Left colon (tissue), 2 donors: ENCODE measurements at places on chromosomes 7 and 10.

DNA sequence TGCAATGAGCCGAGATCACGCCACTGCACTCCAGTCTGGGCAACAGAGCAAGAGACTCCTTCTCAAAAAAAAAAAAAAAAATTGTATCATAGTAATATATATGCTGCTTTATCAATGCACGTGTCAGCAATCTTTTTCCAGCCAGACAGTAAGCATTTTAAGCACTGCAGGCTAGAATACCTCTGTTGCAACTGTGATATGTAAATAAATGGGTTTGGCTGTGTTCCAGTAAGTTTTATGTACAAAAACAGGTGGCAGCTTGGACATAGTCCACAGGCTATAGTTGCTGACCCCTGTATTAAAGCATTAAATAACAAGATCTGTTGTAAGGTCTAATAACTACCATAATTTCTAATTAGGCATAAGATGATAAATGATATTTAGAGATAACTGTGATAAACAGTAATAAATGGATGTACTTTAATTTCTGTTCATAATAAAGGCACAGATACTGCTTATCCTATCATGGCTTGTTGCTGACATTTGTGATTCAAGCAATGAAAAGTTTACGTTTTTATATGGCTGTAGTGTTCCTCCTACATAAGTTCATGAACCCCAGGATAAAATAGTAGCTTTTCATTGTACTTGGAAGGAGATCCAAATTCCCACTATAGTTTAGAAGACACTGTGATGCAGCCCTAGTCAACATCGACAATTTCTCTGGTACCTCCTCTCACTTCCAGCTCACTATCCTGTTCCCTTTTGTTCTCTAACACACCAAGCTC is 161.4 kb downstream of the ELMO1 start:
- no peak for DNase-seq

DNA sequence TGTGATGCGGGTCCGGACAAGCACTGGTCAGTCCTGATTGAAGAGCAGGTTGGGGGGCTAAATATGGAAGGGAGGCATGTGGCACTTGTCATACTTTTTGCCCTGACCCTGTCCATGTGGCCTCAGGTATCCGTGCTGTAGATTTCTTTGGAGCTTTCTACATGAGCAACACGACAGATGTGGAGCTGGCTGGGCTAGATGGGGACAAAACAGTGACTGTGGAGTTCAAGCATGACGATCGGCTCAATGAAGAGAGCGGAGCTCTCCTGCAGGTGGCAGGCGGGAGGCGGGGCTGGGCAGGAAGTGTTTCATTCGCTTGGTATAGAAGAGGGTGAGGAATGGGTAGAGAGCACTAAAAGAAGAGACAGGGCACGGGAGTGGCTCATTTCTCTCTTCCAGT is 13.0 kb upstream of the CHCHD1 start:
- no peak for DNase-seq

- no peak for DNase-seq
Measured at GRCh38 chr7:151025924-151026671, 1.8 kb upstream of the ATG9B start.

- DNase-seq: no peak
Measured at GRCh38 chr10:11177381-11177780, 159.7 kb downstream of the CELF2 start.

DNA sequence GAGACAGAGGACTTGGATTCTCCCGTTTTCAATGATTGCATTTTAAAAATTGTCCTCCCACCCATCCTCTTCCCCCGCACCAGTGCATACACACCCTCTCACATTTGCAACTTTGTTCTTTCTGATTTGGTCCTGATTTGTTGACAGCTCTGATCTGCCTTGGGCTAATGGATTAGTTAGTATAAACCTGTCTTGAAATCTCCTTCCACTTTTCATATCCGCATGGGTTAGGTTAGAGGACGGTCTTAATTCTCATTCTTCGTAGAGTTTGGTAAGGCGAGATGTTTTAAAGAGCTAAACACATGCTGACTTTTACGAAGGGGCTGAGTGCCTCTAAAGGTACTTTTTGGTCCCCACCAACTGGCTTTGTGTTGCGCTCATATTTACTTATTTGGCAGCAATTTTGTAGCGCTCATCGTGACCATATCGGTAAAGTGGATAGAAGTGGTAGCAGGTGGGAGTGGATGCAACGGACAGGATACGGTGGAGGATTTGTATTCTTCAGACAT is 1.1 kb downstream of the AHR start:
- DNase-seq: peak; percentile 14

GRCh38 chr7:111747718-111748117 is 185.4 kb upstream of the IMMP2L start:
- DNase-seq: no peak

DNA sequence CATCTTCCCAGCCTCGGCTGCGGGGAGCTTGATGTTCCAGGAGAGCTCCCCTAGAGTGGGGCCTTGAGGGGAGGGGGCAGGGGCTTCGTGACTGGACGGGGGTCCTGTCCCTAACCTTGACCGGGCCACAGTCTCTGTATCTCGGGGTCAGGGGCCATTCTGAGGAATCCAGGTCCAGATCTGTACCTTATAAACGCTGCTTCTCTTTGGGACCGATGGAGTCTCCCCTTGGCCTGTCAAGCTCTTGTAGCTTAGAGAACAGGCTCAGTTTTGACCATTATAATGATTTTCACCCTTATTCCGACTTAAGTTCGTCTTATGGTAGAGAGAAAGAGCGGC is 831 bp downstream of the ZKSCAN5 start:
- no peak for DNase-seq

DNA sequence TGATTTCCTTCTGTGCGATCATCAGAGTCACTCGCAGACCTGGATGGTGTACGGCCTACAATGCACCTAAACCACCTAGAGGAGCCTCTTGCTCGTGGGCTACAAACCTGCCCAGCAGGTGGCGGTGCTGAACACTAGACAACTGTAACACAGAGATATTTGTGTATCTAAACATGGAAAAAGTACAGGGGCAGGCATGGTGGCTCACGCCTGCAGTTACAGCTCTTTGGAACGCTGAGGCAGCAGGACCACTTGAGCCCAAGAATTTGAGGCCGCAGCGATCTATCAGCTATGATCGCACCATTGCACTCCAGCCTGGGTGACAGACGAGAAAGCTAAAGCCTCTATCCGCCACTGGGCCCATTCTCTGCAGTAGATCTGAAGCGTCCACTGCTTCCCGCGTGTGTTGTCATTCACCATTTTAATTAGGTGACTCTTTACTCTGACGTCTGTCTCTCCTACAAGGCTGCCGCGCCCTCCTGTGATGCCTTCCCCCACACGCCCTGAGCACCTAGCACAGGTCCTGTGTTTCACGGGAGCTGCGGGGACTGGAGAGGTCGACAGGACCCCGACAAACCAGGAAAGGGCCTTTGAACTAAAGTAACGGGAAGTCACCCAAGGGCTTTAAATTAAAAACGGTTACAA is 774 bp downstream of the TUBGCP2 start:
- peak; percentile 81 for DNase-seq

DNA sequence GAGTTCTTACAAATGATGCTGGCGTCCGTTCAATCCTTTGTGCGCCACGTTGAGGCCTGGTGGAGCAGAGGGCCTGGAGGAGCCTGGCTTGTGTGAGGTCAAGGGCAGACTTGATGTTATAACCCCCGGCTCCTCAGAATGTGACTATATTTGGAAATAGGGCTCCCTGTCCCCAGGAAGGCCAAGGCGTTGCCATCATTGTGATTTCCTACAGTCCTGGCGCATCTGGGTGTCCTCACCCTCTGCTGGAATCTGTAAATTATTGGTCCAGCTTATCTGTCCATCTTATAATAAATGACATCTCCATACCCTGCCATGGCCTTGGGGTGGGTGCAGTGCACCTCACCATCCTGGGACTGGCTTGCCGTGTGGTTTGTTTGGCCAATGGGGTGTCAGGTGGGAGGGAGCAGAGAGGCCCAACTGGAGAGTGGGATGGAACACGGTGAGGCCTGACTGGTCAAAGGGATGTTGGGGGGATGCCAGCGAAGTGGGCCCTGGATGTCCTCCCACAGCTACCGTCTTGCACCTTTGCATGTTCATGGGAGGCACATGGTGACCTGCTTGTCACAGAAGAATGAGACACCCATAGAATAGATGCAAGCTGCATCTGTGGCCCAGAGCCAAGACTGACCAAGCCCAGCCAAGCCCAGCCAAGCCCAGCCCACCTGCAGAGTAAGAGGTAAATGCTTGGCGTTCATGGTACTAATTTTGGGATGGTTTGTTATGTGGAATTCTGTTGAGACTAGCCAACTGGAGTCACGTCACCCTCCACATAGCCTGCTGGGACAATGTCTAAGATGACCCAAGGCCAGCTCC is 11.1 kb upstream of the LRRC27 start:
- DNase-seq: no peak

DNA sequence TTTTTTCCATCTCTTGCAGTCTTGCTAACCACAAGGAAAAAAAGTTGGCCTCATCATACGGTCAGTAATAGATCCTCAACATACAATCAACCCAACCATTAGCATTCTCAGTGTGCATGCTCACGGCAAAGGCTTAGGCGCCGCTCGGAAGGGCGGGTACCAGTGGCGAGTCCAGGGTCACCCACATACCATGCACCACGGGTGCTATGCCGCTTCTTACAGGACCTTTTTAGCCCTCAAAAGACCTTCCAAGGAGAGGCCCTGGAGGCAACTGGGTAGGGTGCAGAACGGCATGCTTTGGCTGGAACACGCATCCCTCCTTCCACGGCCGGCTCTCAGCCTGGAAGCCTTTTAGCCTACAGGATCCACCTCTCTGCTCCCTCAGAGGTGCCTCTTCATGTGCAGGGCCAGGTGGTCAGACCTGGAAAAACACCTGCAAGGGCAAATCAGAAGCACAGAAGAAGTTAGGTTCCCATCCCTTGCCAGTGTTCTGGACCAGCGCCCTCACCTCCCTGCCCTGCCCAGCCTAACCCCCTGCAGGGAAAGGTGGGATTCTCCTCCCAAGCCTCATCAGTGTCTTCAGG is 5.8 kb downstream of the KLF6 start:
- no peak for DNase-seq

DNA sequence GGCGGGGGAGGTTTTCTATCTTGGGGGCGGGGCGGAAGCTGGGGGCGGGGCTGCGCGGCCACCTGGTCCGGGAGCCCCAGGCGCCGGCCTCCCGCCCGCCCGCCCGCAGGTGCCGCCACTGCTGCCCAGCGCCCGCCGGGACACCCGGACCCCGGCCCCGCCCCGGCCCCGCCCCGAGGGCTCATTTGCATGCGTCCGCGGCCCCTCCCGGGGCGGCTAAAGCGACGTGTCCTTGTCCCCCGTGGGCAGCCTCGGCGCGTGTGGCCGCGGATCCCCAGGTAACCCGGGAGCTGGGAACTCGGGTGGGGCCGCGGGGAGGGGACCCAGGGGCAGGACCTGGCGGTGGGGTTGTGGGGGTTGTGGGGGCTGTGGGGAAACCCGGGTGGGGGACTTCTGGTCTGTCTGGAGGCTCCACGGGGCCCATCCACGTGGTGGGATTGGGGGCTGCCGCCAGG is at the start of gene BHLHA15:
Gene BHLHA15 (plus strand): TSS at position 219 of the 455 bp plus-strand sequence. CDS start 871 bp downstream, outside the sequence.
- peak; percentile 79 for DNase-seq

DNA sequence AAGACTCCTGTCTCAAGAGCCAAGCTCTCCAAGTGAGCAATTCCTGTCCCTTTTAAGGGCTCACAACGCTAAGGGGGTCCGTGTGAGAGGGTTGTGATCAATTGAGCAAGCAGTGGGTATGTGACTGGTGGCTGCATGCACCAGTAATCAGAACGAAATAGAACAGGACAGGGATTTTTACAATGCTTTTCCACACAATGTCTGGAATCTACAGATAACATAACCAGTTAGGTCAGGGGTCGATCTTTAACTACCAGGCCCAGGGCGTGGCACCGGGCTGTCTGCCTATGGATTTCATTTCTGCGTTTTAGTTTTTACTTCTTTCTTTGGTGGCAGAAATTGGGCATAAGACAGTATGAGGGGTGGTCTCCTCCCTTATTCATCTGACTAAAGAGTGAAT is 54.9 kb upstream of the SP4 start:
- DNase-seq: no peak

GRCh38 chr7:110856704-110857103 is 234.2 kb upstream of the LRRN3 start:
- DNase-seq: no peak

DNA sequence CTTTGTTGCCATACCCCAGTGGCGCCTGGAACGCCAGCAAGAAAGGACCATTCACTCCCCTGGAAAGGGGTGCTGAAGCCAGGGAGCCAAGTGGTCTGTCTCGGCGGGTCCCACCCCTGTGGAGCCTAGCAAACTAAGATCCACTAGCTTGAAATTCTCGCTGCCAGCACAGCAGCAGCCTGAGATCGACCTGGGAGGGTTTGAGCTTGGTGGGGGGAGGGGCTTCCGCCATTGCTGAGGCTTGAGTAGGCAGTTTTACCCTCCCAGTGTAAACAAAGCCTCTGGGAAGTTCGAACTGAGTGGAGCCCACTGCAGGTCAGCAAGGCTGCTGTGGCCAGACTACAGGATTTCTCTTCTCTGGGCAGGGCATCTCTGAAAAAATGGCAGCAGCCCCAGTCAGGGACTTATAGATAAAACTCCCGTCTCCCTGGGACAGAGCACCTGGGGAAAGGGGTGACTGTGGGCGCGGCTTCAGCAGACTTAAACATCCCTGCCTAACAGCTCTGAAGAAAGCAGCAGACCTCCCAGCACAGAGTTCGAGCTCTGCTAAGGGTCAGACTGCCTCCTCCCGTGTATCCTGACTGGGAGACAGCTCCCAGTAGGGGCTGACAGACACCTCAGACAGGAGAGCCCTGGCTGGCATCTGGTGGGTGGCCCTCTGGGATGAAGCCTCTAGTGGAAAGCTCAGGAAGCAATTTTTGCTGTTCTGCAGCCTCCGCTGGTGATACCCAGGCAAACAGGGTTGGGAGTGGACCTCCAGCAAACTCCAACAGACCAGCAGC is 281.1 kb upstream of the SP4 start:
- no peak for DNase-seq

GRCh38 chr7:24913801-24914464 is 66.0 kb downstream of the OSBPL3 start:
- DNase-seq: no peak

DNA sequence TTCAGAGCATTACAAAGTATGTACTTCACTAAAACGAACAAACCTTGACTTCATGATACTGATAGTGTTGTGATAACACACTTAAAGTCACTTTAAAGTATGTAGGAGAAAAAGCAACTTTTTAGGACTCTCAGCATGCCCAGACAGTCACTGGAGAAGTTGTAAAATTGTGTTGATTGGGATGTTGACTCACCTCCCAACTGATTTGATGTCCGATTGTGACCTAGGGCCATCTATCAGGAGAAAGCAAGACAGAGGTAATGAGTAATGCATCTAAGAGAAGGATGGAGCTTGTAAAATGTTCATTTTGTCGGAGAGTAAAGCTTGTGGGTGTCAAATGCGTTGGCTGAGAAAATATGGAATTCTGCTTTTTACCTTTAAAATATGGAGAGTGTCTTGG is 135.4 kb upstream of the SEMA3D start:
- no peak for DNase-seq

- no peak for DNase-seq
Measured at GRCh38 chr10:24341371-24341770, 132.4 kb downstream of the KIAA1217 start.

- no peak for DNase-seq
Measured at GRCh38 chr10:44990965-44991364, 9.8 kb upstream of the ZNF22 start.

GRCh38 chr10:105872665-105873064 is 1231.6 kb downstream of the SORCS3 start:
- no peak for DNase-seq

GRCh38 chr7:149427096-149427680 is 33.7 kb downstream of the ZNF777 start:
- DNase-seq: no peak
